Stimulated activated CD8-positive, alpha-beta memory T cell treated with anti-CD3 and anti-CD28 coated beads, Interleukin-4, amount 100 ng/mL, for 48 hours (primary cell): ENCODE measurements at places on chromosomes 3 and 15.

DNA sequence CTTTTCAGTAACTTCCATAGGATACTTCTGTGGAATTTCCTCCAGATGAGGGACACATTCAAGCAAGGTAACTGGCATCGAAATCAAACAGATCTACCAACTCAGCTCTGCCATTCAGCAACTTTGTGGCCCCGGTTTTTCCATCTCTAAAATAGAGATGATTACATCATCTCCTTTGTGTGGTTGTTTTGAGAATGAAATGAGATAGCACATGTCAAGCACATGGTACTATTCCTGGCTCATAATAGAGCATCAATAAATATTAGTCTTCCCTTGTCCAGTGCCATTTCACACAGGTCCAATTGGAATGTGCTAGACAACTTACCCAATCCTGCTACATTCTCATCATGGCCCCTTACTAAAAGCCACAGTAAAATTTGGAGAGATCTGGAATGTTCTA is 24.2 kb upstream of the TM4SF4 start:
- no peak for DNase-seq

GRCh38 chr3:141561426-141562034 is 74.7 kb downstream of the RASA2 start:
- peak; percentile 38 for DNase-seq

DNA sequence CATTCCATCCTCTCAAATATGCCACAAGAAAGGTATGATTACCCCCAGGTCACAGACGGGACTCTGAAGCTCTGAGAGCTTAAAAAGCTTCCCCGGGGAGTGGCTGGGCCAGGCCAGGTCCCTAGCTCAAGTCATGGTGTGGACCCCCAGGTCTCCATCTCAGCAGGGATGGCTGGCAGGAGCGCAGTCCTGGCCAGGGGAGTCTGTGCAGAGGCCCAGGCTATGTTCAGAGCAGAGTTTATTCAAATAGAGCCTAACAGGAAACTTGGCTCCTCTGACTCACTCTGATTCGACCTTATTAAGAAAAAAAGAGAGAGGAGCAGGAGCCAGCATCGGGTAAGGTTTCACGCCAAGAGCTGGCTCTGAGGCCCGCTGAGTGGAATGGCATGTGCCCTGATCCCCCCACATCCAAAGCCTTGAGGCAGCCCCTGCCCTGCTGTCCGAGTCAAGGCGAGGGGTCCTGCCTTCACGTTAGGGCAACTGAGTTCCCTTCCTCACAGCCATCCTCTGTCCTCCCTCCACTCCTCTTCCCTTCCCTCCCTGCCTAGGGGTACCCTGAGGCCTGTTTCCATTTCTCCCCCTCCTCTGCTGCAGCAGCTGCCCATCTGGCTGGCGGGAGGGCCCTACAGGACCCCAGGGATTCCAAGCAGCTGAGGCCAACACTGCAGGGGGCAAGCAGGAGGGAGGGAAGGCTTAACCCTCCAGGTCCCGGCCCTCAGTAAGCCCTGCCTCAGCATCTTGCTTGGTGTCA is 1.9 kb upstream of the LOXL1 start:
- peak; percentile 44 for DNase-seq

DNA sequence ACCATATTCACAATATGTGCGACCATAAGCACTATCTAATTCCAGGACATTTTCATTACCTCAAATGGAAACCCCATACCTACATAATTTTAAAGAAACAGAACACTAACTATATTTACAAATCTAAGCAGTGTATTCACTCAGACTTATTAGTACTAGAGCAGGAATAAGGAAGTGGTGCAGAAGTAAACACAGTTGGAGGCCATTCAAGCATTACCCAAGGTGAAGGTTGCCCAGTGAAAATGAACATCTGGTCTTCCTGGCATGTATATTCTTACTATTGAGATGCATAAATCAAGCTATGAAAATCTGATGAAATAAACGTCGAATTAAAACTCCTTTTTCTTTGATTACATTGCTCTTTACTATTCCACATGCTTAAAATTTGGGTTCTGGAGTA is 78.9 kb upstream of the TTC14 start:
- DNase-seq = no peak

- DNase-seq = no peak
These were observed 119.9 kb downstream of the CADPS start for GRCh38 chr3:62755285-62755684.

DNA sequence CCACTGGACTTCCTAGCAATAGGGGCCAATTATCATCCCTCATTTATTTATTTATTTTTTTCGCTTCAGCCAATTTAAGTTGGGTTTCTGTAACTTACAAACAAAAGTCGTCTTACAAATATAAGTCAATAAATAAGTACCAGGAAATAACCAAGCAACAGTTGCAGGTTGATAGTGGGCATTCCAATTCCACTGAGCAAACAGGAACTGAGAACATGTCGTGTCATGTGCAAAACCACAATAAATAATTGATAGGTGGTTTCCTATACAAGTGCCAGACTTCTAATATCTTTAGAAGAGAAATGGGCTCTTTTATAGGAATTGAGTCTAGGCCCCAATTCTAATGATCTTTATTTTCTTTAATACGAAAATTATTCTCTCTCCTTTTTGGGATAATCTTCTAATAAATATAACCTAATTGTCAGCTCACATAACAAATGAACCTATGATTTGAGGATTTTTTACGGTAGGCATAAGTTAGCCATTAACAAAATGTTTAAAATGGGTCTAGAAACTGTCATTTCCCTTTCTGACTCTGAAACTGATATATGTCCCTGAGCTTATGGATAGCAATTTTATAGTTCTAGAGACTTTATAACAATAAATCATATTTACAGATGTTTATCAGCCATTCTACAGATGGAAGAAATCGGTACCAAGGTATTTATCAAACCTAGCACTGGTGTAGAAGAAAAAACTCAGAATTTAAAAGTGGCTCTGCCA is 571.8 kb downstream of the FOXP1 start:
- DNase-seq = no peak

GRCh38 chr15:68186671-68187397 is 18.3 kb downstream of the CALML4 start:
- no peak for DNase-seq

GRCh38 chr15:98405013-98405412 is 243.3 kb upstream of the IGF1R start:
- no peak for DNase-seq

- DNase-seq = no peak
These were observed 199.5 kb upstream of the LPP start for GRCh38 chr3:187954516-187954872.

GRCh38 chr15:26475554-26475953 is 297.3 kb downstream of the GABRB3 start:
- DNase-seq = no peak

DNA sequence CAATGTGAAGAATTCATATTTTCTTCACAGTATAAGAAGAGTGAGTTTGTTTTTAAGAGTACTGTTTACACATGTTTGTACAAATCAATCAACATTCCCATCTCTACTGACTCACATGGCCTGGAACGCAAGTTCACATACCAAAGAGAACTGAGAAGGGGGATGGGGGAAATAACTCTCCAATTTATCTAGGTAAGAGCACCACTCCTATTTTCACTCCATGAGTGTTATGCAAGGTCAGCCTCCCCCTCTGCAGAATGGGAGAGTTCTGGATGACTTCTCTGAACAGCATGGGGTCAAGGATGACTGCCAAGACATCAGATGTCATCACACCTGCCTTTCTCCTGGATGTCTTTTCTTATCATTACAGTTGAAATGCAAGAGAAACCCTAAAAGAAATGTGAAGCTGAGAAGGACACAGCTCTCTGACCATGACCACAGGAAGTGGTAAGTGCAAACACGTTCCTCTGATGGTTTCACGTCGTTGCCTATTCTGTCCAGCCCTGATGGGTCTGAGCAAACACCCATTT is 95.2 kb downstream of the SEMA6D start:
- no peak for DNase-seq

- DNase-seq = no peak
These were observed 6.4 kb downstream of the C3orf52 start for GRCh38 chr3:112092496-112093179.

DNA sequence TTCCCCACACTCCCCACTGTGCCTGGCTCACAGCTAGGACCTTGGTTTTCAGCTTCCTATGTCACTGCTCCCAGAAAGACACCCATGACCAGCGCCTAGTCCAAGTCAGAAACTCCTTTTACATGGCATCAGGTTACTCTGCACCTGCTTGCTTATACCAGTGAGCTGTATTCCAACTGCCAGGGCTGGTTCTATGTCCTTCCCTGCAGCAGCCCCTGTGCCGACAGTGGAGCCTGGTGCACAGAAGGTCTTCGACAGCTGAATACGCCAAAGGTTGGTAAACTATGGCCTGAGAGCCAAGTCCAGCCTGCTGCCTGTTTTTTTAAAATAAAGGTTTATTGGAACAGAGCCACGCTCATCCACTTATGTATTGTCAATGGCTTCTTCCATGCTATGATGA is 102.5 kb downstream of the IQSEC1 start:
- DNase-seq = no peak

- peak; percentile 47 for DNase-seq
These were observed 68.8 kb upstream of the IQSEC1 start for GRCh38 chr3:13141991-13142412.

DNA sequence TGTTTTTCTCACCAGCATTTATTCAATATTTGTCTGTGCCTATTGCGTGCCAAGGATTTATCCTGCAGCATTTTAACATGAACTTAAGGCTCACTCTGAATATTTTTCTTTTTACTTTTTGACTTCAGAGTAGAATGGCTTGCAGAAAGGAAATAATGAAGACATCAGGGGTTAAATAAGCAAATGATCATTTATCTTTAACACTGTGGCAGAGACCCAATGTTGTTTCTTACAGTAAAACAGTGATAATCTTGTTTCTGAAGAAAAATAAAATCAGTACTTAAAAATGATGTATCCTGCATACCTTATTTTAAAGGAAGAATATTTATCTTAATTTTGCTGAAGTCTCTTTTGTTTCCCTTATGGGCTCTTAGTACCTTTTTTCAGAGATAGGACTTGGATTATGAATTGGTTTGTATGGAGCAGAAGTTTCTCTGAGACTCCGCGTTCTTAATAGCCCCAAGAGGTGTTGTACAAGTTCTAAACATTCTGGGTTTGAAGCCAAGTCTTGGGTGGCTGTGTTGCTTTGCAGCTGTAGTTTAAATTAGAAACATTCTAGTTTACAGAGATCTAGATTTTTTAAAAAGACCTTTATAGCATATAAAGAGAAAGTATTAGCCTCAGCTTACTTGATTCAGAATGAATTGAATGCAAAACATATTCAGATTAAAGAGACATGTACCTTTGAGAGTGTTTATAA is 40.5 kb downstream of the COL6A6 start:
- no peak for DNase-seq

DNA sequence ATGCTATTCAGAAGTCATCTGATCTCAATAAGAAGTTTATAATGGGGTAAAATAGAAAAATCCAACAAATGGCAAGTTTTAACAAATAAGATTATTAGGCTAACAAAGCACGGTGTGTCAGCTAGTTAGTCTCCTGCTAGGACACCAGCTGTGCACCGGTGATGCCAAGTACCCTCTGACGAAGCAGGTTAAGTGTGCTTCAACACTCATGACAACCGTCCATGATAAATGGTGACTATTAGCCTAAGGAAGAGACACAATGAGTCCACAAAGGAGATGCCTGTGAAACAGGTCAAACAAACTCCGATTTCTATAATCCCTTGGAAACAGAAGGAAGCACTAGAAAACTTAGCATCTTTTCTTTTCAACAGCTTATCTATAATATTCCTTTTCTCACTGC is 36.5 kb downstream of the ATP13A3 start:
- no peak for DNase-seq

DNA sequence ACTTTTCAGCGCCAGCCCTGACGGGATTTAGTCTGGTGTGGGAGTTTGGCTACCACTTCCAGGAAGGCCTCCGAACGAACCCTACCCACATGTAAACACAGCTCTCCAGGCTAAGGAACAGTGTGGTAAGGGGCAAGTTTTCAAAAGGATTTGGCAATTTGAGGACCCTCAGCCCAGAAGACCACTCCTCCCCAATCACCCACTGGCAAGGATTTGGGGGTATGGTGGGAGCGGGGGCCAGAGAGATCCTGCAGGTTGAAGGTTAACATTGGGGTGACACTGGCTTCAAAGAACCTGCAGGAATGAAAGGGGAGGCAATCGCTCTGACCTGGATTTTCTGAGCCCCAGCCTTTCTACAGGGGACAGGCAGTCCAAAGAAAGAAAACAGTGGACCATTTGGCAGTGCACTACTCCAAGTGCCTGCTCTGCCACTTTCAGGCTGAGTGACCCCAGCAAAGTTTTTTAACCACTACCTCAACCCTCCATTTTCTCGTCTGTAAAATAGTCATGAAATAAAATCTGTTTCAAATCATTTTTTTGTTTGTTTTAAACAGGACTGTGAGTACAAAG is 34.5 kb downstream of the ZIC4 start:
- DNase-seq = no peak

DNA sequence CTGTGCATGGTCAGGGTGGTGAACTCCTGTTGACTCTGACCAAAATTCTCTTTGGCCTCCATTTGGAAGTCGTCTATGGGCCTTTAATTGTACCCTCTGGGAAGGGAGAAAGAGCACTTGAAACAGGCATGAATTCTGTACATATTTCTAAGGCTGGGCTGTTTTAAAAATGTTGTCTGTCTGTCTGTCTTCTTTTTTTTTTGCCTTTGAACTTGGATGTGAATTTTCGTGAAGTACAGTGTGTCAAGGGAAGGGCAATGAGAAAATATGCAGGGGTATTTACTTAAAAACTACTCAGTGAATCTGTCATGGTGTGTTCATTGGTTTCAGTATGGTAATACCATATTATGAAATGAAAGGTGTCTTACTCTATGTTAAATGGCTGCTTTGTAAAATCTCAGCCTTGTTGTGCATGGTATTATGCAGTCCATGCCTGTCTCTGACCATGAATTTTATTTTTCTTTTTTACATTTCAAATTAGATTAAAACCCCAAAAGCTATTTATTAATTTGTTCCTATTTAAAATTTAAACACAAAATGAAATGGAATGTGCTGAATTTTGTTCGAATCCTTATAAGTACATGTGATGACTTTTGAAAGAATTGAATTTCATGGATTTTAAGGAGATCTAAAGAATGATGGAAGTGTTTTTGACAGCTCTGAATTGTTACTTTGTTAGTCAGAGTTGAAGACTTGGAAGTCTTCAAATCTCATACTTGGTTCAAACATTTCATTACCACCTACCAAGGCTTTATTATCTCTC is 51.1 kb downstream of the RARB start:
- DNase-seq = no peak

GRCh38 chr3:189204167-189204866 is 32.5 kb downstream of the TPRG1 start:
- no peak for DNase-seq

- no peak for DNase-seq
These were observed 49.1 kb downstream of the OXNAD1 start for GRCh38 chr3:16313886-16314645.

- no peak for DNase-seq
These were observed 20.6 kb downstream of the NR2F2 start for GRCh38 chr15:96350934-96351724.

- no peak for DNase-seq
These were observed 198.3 kb downstream of the ERC2 start for GRCh38 chr3:56269755-56270535.

GRCh38 chr15:57384816-57385215 is 8.5 kb downstream of the CGNL1 start:
- no peak for DNase-seq

- DNase-seq = no peak
These were observed 7.7 kb downstream of the POU1F1 start for GRCh38 chr3:87268646-87269211.

GRCh38 chr3:42025370-42026138 is 63.7 kb upstream of the ULK4 start:
- no peak for DNase-seq

- DNase-seq = peak; percentile 44
These were observed 193.5 kb downstream of the FOXP1 start for GRCh38 chr3:71389911-71390573.
